ENCODE measurements at places on chromosomes 1 and 21.

DNA sequence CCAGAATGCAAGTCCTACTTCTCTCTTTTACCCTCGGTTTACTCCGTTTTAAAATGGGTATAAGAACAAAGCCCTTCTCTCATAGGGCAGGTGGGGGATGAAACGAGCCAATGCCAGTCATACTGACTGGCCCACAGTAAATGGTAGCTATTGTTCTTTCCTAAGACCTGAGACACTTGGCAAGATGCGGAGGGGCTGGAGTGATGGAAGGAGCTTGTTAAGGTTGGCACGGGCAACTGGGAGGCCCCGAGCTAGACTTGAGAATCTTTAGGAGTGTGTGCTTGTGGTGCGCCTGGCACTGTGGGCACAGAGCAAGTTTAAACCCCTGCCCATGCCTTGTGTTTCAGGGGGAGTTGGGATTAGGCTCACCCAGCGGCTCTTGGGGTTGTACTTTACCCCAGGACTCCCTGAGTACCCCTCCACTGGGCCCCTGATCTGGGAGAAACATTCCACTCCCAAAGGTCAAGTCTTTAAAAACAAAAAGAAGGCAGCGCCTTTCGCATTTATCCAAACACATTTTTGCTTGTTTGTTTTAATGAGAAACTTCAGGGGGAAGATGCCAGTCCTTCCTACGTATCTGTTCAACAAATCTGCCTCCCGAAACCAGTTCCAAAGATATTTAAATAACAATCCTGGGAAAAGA is 240.6 kb upstream of the TMEM51 start:
- DNase-seq: no peak

DNA sequence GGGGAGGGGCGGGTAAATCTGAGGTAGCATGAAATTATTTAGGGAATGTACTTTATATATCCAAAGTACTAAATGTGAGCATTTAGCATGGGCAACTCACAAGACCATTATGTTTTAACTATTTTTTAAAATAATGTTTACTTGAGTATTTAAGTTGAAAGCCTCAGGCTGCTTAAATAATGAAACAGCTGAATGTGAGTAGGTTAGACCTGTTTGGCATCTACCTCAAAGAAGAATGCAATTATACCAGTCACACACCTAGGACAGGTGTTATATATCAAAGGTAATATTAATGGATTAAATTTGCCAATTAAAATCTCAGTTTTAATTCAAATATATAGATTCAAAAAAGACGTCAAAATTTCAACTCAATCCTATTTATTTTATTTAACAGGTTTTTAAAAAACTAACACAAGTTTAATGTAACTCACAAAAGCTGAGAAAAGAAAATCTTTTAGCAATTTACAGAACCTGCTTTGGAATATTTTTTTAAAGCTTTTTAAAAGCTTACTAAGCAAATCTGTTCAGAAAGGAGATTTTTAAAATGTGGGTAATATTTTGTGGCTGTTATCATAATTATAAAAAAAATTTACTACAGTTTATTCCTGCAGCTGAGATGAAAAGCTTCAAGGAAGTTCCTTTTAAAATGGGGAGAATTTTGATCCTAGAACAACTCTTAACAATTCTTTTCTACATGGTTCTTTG is 104.6 kb upstream of the LBR start:
- no peak for DNase-seq

GRCh38 chr1:59146056-59146455 is 150.8 kb upstream of the FGGY start:
- no peak for DNase-seq

DNA sequence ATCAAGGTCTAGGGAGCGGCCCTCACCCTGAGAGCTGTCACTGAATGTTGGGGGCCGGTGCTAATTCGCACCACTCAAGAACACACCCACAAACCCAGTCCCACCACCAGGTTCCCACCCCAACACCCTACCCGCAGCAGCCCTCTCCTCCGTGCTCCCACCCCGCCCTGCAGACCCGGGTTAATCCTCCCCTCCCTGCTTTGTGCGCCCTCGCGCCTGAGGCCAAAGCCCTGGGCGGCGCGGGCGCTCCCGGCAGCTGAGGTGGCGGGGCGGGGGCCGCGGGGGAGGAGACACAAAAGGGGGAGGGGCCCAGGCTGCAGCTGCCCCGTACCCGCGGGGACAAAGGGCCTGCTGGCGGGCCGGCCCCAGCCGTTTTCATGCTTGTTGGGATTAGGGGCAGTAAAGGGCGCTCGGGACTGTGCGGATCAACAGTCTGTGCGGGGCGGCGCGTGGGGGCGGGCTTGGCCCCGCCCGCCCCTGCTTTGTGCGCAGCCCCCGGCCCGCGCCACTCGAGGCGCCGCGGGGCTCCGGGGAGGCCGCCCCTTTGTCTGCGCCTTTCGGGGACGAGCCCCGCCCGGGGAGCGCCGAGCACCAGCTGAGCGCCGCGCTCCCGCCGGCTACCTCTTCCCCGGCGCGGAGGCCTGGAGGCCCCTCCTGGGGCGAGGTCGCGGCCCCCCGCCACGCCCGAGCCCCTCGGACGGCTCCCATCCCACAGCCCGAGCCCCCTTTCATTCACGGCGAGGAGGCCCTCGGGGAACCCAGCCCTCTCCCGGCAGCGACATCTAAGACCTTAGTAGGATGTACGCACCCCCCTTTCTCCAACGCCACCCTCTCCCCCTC is 10.9 kb downstream of the C1orf216 start:
- no peak for DNase-seq

DNA sequence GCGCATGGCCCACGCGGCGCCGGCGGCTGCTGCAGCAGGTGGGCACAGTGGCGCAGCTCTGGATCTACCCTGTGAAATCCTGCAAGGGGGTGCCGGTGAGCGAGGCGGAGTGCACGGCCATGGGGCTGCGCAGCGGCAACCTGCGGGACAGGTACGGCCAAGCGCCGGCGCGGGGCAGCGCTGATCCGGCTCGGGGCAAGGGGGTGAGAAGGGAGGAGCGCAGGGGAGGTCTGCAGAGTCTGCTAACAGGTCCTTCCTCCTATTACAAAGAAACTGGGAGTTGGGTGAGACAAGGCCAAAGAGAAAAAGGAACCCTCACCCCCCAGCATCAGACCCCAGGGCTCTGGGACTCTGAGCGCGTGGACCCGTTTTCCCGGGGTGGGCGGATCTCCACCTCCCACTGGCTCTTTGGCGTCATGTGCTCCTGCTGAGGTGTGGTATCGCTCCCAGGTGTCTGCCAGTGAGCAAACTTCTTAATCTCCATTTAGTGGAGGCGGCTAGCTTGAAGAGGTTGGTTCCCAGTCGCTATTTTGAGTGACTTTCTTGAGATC is 431 bp downstream of the MTARC1 start:
- no peak for DNase-seq

DNA sequence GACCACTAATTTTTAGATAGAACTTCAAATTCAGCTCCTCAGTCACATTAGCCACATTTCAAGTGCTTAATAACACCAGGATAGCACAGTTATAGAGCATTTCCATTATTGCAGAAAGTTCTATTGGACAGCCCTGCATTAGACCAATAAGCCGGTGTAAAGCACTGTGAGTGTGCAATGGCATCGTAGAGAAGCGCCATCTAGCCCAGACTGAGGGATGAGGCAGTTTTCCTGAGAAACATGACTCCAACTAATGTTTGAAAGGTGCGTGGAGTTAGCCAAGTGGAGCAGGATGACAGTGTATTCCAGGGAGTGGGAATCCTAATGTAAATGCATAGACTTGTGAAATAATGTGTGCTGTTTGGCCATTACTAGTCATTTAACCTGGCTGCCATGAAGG is 7.7 kb downstream of the RPE65 start:
- DNase-seq: no peak

DNA sequence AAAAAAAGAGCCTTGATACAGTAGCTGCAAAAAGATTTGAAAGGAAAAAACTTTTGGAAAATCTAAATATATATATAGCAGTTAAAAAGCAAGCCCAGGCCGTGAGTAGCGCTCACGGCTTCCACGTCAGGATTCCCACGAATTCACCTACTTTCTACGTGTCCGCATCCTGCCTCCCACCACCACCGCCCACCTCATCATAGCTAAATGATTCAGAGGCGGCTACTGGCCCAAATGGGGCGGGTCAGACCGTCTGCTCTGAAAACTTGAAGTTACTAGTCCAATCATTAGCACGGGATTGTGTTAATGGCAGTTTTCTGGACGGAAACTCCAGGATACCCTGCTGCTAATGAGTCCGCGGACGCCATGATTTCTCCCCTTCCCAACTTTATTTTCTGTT is 1.3 kb upstream of the CCSAP start:
- DNase-seq: no peak

All from CD14-positive monocyte (primary cell).